Stimulated activated CD8-positive, alpha-beta memory T cell treated with anti-CD3 and anti-CD28 coated beads, Interleukin-2, amount 100 ng/mL, for 48 hours (primary cell): ENCODE measurements at places on chromosomes 4 and X.

GRCh38 chr4:41287005-41287404, 30.3 kb downstream of the UCHL1 start:
- DNase-seq, result no peak

GRCh38 chr4:123265443-123265842, 131.2 kb upstream of the SPRY1 start:
- DNase-seq, result no peak

GRCh38 chrX:136261321-136261720, 10.1 kb upstream of the MAP7D3 start:
- no peak for DNase-seq

DNA sequence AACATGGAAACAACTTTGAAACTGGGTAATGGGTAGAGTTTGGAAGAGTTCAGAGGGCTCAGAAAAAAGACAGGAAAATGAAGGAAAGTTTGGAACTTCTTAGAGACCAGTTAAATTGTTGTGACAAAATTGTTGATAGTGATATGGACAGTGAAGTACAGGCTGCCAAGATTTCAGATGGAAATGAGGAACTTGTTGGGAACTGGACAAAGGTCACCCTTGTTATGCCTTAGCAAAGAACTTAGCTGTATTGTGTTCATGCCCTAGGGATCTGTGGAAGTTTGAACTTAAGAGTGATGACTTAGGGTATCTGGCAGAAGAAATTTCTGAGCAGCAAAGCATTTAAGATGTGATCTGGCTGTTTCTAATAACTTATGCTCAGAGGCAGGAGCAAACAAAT, 5.1 kb upstream of the ARL13A start:
- no peak for DNase-seq

GRCh38 chr4:71687056-71687455, 96.8 kb downstream of the GC start:
- DNase-seq, result no peak

DNA sequence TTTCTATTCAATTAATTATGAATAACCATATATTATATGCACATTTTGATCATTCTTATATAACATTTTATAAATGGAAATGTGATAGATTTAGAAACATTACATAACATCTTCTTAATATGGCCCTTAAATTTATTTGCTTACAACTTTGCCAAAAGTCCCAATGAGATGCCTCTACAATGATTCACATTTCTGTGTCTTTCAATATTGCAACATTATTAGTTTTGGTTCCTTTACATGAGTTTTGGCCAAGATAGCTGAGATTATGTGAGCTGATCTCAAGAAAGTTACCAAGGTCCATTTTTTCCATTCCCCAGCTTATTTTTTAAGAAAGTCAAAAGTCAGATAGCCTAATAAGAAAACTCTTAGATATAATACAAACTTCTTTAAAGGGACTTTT, 361.2 kb downstream of the PCDH7 start:
- no peak for DNase-seq

DNA sequence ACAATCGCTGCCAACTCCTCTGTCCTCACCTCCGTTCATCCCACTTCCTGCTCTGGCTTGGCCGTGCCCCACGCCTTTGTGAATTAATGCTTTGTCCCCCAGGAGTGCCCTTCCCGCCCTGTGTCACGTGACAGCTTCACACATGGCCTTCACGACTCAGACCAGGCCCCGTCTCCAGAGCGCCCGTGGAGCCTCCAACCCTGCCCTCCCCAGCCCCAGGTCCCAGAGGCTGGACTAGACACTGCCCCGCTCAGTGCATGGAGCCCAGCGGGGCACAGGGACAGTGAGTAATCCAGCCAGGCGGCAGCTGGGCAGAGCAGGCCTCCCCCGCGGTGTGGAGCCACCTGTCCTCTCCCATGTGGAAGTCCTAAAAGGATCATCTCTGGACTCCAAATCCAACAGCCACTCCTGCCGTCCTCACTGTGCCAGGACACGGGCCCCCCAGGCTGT, 7.4 kb downstream of the ADRA2C start:
- DNase-seq, result no peak

- DNase-seq, result no peak
Measured at GRCh38 chr4:83783215-83783614, 247.3 kb downstream of the GPAT3 start.

GRCh38 chr4:8730681-8731080, 138.1 kb downstream of the CPZ start:
- DNase-seq, result no peak

GRCh38 chrX:57270980-57271379, 15.5 kb upstream of the FAAH2 start:
- DNase-seq, result no peak

- DNase-seq, result no peak
Measured at GRCh38 chr4:14767142-14767541, 235.1 kb upstream of the CPEB2 start.

DNA sequence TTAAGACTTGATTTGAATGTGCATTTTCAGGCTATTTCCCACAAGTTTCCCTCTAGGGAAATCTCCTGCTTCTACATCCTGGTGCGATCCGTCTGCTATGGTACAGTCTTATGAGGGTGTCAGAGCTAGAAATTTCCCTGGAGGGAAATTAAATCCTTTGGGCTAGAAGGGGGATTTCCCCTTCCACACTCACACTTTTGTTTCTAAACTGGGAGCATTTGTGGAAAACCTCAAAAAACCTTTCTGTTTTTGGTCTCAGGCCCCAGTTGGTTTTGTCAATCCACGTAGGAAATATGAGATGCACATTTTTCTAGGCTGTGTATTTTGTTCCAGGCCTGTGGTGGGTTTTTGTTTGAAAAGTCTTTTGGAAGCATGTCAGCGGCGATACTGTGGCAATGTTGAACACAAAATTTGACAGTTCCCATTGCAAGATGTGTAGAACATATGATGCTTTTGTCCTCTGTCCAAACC, 17.8 kb downstream of the HMGB3 start:
- no peak for DNase-seq

DNA sequence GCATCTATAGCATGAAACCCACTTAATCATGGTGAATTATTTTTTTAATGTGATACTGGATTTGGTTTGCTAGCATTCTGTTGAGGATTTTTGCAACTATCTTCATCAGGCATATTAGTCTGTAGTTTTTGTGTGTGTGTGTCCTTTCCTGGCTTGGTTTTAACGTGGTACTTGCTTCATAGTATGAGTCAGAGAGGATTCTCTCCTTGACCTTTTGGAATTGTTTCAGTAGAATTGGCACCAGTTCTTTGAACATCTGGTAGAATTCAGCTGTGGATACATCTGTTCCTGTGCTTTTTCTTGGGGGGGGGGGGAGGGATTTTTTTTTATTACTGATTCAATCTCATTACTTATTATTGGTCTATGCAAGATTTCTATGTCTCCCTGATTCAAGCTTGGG, 232.0 kb upstream of the KLF8 start:
- no peak for DNase-seq

DNA sequence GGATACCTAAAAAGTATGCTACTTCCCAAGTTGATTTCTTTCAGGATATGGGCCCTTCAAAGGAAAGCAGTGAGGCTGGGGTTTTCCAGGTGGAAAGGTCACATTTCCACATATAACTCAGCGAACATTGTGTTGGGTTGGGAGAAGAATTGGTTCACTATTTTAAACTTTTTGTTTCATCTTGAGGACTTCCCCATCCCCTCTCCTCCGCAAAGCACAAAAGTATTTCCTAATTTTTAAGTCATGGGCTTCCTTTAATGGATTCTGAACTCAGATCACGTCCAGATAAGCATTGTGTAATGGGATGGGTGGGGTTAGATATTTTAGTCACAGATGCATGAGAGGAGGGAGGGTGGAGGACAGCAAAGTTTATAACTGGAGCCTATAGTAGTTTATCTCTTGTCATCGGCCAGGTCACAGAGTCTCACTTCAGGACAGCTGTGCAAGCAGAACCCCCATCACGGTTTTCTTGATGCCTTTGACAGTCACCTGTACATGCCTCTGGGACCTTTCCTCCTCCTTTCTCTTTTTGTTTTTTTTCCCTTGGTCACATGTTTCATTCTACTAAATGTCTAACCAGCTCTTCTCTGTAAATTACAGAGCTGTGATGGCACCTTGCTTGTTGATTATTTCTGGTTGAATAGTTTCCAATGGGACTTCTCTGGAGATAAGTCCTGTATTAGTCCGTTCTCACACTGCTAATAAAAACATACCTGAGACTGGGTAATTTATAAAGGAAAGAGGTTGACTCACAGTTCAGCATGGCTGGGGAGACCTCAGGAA, 115.4 kb downstream of the PTTG2 start:
- DNase-seq, result no peak

DNA sequence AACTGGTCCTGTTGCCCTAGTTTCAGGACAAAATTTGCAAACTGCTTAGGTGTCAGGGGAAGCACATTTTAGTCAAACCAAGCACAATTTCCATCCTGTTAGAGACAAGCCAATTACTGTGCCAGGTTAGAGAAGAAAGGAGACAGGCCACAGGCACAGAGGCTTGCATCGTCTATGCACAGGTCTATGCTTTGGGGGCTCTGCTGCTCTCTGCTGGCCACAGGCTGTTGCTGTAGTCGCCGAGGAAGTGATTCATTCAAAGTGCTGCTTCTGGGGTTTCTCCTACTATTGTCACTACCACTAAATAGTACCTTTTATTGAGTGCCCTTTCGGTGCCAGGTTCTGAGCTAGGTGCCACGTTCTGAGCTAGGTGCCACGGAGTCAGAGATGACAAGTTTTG, 45.5 kb downstream of the VGLL1 start:
- peak; percentile 42 for DNase-seq

DNA sequence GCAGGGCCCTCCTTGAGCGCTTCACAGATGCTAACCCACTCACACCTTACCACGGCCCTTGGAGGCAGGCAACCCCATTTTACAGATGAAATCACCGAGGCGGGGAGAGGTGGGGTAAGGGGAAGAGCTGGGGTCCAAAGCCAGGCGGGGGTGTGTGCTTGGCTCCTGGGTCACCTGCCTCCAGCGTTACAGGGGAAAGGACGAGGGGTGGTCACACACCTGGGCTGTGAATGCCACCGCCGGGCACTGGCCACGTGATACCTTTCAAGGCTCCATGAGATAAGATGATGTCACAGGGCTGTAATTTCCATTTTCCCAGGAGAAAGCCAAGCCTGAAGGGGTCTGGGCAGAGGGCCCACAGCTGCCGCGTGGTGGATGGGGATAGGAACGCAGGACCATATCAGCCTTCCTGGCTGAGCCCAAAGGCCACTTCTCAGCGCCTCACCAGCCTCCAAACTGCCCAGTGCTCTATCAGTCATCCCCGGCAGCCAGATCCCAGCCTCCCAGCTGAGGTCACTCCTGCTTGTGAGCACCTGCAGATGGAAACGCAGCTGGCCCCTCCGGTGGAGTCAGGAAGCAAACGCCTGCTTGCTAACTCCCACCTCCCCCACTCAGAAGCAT, 62.4 kb upstream of the CRMP1 start:
- DNase-seq, result no peak

DNA sequence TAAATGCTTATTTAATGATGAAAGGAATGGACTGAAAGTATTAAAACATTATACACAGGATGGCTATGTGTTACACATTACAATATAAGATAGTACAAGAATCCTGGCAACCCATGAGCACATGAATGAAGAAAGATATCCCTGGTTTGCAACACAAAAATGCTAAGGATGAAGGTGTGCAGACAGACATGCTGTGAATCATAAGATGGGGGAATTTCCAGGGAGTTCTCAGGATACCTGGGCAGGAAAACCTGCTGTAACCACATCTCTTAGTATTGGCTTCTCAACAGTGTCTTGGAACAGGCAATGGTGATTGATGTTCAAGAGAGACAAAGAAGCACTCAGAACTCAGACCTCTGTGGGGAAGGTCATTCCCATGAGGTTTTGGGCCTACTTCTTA, 23.9 kb upstream of the ANOS1 start:
- no peak for DNase-seq

DNA sequence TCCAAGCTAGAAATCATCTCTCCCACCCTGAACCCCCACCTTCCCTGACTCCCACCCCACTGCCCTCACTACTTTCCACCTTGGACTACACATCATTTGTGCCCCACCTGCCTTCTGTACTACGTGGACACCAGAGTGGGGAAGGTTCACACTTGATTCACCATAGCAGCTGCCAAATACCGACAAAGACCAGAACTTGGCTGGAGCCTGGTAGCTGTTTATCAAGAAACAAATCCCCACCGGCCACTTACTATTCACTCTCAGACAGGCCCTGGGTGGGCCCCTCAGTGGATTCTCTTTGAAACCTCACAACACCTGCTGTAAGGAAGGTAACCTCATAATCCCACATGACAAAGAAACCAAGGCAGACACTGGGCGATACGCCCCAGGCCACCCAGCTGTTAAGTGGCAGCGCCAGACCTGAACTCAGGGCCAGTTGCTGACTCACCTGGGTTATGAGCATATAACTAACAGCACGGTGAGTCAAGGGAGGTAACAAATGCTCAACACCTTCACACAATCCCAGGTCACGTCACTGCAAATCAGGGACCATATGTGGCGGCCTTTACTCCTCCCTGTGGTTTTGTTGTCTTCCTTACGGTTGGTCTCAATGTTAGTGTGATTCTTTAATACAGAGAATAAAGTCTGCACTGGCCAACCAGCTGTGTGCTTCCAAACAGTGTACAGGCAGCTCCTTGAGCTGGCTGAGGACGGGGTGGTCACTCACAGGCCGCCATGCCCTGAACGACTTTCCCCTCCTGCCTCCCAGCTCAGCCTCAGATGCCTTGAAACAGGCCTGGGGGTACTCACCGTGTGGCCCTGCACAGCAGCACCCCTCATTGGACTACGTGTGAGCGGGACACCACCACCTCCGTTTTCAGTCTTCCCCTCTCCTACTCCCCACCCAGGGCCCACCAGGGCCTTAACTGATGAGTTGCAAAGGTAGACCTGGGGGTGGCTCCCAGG, 7.5 kb downstream of the WDR1 start:
- DNase-seq, result no peak

DNA sequence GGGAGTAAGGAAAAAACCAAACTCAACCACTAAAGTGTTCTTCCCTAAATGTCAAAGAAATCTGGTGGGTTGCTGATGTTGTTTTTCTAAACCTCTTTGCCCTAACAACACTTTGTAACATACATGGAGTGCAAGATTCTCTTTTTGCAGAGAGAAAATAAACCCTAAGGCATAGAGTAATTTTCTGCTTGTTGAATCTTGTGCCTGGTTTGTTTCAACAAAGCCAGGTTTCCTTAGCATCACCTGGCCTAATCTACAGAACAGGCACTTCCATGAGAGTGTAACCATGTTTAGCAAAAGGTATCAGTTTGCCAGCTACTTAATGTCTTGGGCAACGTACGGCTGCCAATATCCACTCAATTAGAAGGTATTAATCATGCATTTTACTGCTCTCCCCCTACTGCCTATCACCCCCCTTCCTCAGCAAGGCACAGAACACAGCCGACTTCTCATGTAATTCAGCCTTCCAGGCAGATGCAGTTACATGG, 219.2 kb downstream of the MAML3 start:
- DNase-seq, result no peak
